ENCODE measurements at places on chromosomes 2 and 18. TPM values are rescaled to one million over a fixed set of nuclear protein-coding genes. Genes with fewer than 3 reads are reported as not detected.

TIA1 gene
- 439 TPM for total RNA-seq

TMEFF2 gene
- total RNA-seq: 18.1 TPM

PHOSPHO2 gene
- total RNA-seq: 9.4 TPM

EPB41L3 gene
- 59.9 TPM for total RNA-seq

OR6B2 gene
- not detected for total RNA-seq

ASXL3 gene
- 36.7 TPM for total RNA-seq

CYP27C1 gene
- total RNA-seq: 4.1 TPM

DNA sequence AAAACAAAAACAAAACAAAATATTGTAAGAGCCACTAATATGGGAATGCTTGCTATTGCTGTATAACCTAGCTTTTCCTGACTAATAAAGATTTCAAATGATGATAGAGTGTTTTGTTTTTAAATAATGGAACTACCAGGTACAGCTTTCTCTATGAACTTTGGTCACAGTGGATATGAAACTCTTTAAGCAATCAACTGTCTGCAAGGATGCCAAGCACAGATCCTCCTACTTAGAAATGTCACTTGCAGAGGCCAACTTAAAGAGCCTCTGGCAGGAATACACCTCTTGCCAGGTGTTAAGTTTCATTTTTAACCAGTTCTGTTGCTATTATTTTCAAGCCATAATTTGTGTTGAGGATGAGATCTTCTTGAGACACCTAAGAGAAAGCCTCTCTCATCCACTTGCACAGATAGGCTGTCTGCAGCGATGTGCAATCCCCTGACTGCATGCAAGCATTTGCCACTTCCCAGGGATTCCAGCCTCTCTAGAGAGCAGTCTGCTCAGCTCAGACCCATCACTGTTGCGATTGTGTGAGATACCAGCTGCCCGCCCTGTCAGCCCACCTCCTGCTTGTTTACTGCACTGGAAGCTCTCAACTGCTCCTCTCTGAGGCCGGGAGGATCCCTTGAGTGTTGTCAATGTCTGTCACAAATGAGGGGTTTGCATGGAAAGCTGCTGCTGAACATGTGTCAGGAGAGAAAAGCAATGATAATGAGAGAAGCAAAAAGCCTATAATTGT is 86.1 kb upstream of the SCG2 start:
- H3K4me1 ChIP-seq: peaks cover 23% of the 10 kb centered on the region
- peaks cover 3% of the 10 kb centered on the region for H3K27me3 ChIP-seq
- DNase-seq: no peak

DNA sequence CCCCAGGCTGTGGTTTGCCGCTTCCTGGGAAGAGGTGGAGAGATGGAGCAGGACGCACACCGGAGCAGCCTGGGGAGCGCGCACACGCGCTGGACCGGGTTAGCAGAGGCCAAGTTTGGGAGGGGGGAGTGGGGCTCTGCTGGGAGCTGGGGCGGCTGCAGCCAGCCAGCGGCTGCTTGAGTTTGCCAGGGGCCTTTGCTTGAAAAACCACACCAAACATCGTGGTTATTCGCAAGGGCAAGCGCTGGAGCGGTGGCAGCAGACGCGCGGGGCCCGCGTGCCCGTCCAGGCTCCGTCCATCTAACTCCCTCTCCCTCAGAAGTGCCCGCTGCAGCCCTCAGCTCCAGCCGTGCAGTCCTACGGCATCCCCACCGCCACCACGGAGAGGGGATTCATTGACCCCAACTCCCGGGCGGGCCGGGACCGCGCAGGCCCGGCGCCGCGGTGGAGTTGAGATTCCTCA is 4.6 kb downstream of the PTGR3 start:
- peak overlapping the region; percentile 89 for H3K4me3 ChIP-seq
- no peak for DNase-seq
- peaks cover 2% of the 10 kb centered on the region for H3K27me3 ChIP-seq
- H3K36me3 ChIP-seq: peaks cover 19% of the 10 kb centered on the region
- peaks cover 66% of the 10 kb centered on the region for H3K4me1 ChIP-seq
- H3K27ac ChIP-seq: peak overlapping the region; percentile 21

DNA sequence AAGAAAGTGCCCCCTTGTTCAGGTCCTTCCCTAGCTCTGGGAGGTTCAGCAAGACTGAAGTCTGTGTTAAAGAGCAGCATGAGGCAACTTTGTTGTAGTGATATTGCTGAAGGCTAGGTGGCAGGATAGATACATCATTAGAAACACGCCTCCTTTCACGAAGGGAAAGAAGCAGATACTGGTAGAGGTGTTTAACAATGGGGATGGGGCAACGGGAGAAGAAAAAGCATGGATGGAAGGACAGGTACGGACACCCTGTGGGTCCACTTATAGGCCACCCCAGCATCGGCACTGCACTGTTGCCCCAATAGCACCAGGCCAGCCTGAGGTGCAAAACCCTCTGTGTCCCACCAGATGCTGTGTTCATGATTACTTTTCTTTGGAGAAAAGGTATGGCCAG is 3.5 kb upstream of the IGFBP5 start:
- no peaks in the 10 kb centered on the region for H3K36me3 ChIP-seq
- no peak overlapping the region for H3K27ac ChIP-seq

- H3K4me1 ChIP-seq: peaks cover 10% of the 10 kb centered on the region
- DNase-seq: no peak
- no peak overlapping the region for H3K27ac ChIP-seq
- no peaks in the 10 kb centered on the region for H3K27me3 ChIP-seq
Measured at GRCh38 chr2:156486147-156486546, 50.0 kb downstream of the GPD2 start.

- DNase-seq: no peak
- H3K4me3 ChIP-seq: no peak overlapping the region
- peaks cover 38% of the 10 kb centered on the region for H3K36me3 ChIP-seq
- peaks cover 16% of the 10 kb centered on the region for H3K4me1 ChIP-seq
- no peak overlapping the region for H3K27ac ChIP-seq
Measured at GRCh38 chr2:159446817-159447216, 160.3 kb upstream of the WDSUB1 start.

Data from mesothelial cell of epicardium (in vitro differentiated cells).